Caco-2 (cell line): ENCODE measurements at places on chromosomes 4 and X. TPM values are rescaled to one million over a fixed set of nuclear protein-coding genes. Genes with fewer than 3 reads are reported as not detected.

Gene ADD1
- total RNA-seq, result 222 and 242 TPM in 2 replicates

Gene SEL1L3
- 15.3 and 15.7 TPM in 2 replicates for total RNA-seq

Gene SOWAHB
- total RNA-seq, result 6.3 and 7.4 TPM in 2 replicates

Gene TREX2
- 0.60 and 0.61 TPM in 2 replicates for total RNA-seq

Gene EMCN
- not detected in 2 replicates for total RNA-seq

Gene RBM41
- total RNA-seq, result 11.8 and 16.3 TPM in 2 replicates

GRCh38 chrX:37847733-37848197 lies 394 bp upstream of the DYNLT3 start:
- peak overlapping the region; percentile 63 for H3K27ac ChIP-seq
- H3K27me3 ChIP-seq, result no peaks in the 10 kb centered on the region
- no peak for DNase-seq
- no peaks in the 10 kb centered on the region for H3K36me3 ChIP-seq
- H3K4me3 ChIP-seq, result peak overlapping the region; percentile 87

DNA sequence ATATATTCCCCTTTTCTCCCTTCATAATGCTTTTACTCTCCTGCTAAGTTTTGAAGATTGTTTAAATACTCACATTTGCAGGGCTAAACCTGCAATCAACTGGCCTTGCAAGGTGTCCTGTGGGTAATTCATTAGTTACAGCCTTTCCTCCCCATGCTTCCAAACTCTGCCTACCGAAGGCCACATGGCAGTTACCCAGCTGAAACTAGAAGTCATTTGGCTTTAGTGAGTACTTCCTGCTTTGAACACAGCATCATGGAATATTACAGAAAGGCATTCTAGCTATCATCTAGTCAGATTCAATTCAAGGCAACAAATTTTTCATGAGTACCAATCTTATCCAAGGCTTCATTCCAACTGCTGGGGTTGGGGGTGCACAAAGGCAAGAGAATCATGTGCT lies 55.6 kb downstream of the SRPX start:
- H3K4me1 ChIP-seq, result peaks cover 8% of the 10 kb centered on the region; the same call in 1 of the 2 replicates
- H3K4me3 ChIP-seq, result no peak overlapping the region
- no peak for DNase-seq

- H3K36me3 ChIP-seq, result no peaks in the 10 kb centered on the region
- peak; percentile 71 for DNase-seq
- H3K27ac ChIP-seq, result no peak overlapping the region
- no peak overlapping the region for H3K4me3 ChIP-seq
- H3K4me1 ChIP-seq, result peaks cover 10% of the 10 kb centered on the region; the same call in 1 of the 2 replicates
These were observed 36.1 kb downstream of the DHRSX start for GRCh38 chrX:2464677-2465166.

DNA sequence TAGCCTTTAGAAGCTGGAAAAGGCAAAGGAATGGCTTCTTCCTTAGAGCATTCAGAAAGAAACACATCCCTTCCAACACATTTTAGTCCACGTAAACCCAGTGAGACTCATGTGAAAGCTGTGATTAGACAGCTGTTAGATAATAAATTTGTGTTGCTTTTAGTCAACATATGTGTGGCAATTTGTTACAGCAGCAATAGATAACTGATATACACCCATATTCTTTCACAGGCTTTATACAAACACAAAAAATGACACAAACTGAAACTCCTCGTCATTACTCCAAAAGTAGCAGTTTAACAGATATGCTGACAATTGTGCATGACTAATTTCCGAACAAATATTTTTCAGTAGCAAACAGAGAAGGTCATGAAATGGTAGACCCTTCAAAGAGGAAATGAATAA lies 65.3 kb downstream of the ANTXR2 start:
- H3K36me3 ChIP-seq, result no peaks in the 10 kb centered on the region
- H3K27me3 ChIP-seq, result no peaks in the 10 kb centered on the region
- DNase-seq, result no peak

- H3K4me1 ChIP-seq, result no peaks in the 10 kb centered on the region
- H3K4me3 ChIP-seq, result no peak overlapping the region
- no peak for DNase-seq
- H3K36me3 ChIP-seq, result no peaks in the 10 kb centered on the region
- H3K27me3 ChIP-seq, result no peaks in the 10 kb centered on the region
- H3K27ac ChIP-seq, result no peak overlapping the region
These were observed 115.1 kb upstream of the GPM6A start for GRCh38 chr4:175927121-175927520.

GRCh38 chr4:73705056-73705432 lies 35.3 kb upstream of the CXCL8 start:
- no peak overlapping the region for H3K4me3 ChIP-seq
- no peaks in the 10 kb centered on the region for H3K4me1 ChIP-seq
- H3K36me3 ChIP-seq, result no peaks in the 10 kb centered on the region
- H3K27me3 ChIP-seq, result no peaks in the 10 kb centered on the region
- no peak overlapping the region for H3K27ac ChIP-seq

- H3K27ac ChIP-seq, result no peak overlapping the region
- H3K27me3 ChIP-seq, result no peaks in the 10 kb centered on the region
- no peak for DNase-seq
- no peak overlapping the region for H3K4me3 ChIP-seq
- H3K4me1 ChIP-seq, result no peaks in the 10 kb centered on the region
These were observed 99.8 kb downstream of the TSPAN5 start for GRCh38 chr4:98558471-98559169.

DNA sequence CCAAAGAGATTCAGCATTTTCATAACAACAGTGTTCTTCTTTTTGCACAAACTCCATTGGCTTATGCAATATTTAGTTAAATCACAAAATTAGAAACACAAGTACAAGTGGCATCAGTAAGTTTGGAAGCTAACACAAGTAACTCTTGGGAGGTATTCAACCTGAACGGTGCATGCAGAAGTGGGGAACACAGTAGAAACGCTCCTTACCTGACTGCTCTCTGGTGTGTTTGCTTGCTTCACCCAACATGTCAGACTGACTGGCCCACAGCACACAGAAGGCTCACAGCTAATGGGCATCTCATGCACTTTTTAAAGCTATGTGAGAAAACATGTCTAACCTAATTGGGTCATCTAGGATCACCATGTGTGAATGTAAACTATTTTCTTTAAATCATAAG lies 133.6 kb downstream of the MAGEB17 start:
- H3K4me1 ChIP-seq, result no peaks in the 10 kb centered on the region
- no peaks in the 10 kb centered on the region for H3K36me3 ChIP-seq
- DNase-seq, result no peak

DNA sequence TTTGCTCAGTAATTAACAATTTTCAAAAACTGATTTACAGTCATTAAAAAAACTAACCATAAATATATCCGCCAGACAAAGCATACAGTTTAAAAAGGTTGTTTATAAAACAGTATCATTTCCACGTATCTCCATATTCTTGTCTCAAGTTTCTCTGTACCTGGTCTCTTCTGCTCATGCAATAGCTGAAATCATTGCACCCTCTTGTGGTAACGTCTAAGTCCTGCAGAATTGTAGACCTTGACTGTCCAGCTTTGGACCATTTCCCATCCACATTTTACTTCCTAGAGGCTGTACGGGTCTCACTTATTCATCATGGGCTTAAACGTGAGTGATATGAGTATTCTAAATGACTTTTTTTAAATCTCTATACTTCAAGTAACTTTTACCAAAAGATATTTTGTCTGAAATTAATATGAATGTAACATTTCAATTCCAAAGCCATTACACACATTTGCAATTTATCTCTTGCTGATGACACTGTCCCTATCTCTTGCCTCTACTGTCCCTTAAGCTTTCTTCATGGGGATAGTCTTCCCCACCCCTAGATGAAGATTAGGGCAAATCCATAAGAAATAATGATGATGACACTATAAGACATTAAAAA lies 118.5 kb downstream of the BTC start:
- H3K4me3 ChIP-seq, result no peak overlapping the region
- H3K4me1 ChIP-seq, result peaks cover 3% of the 10 kb centered on the region
- no peak for DNase-seq

DNA sequence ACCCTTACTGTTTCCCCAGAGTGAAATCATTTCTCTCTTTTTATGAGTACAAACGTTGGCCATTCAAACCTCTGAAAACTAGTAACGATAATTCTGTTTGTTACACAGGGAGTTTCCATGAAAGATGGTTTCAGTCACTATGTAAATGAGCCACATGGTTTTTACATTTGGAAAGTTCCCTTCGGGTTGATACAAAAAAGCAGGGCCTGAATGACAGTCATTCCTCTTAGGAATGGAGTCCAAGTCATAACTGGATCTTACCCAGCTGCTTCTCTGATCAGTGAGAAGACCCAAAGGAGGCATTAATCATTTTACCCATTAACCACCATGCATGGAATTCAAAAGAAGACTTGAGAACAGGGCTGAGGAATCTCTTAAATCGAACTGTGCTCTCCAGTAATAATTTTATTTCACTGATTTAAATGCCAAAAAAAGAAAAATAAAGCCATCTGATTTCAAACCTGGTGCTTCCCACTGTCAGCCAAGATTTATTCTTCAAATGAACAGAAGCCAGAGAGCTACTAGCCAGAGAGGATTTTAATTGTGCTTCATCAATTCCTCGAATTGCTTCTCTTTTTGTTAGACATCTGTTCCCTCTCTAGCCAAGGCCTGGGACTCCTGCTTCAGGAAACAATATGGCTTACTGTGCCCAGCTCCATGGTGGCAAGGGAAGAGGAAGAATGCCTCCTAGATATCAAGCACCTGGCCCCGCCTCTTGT lies 3.2 kb downstream of the SOWAHB start:
- H3K27ac ChIP-seq, result no peak overlapping the region
- H3K4me1 ChIP-seq, result peaks cover 10% of the 10 kb centered on the region
- H3K36me3 ChIP-seq, result no peaks in the 10 kb centered on the region
- no peak overlapping the region for H3K4me3 ChIP-seq
- no peaks in the 10 kb centered on the region for H3K27me3 ChIP-seq
- DNase-seq, result no peak

GRCh38 chr4:13642170-13642950 lies 14.8 kb upstream of the BOD1L1 start:
- DNase-seq, result no peak
- H3K27ac ChIP-seq, result no peak overlapping the region
- H3K27me3 ChIP-seq, result no peaks in the 10 kb centered on the region
- no peaks in the 10 kb centered on the region for H3K36me3 ChIP-seq
- no peak overlapping the region for H3K4me3 ChIP-seq

DNA sequence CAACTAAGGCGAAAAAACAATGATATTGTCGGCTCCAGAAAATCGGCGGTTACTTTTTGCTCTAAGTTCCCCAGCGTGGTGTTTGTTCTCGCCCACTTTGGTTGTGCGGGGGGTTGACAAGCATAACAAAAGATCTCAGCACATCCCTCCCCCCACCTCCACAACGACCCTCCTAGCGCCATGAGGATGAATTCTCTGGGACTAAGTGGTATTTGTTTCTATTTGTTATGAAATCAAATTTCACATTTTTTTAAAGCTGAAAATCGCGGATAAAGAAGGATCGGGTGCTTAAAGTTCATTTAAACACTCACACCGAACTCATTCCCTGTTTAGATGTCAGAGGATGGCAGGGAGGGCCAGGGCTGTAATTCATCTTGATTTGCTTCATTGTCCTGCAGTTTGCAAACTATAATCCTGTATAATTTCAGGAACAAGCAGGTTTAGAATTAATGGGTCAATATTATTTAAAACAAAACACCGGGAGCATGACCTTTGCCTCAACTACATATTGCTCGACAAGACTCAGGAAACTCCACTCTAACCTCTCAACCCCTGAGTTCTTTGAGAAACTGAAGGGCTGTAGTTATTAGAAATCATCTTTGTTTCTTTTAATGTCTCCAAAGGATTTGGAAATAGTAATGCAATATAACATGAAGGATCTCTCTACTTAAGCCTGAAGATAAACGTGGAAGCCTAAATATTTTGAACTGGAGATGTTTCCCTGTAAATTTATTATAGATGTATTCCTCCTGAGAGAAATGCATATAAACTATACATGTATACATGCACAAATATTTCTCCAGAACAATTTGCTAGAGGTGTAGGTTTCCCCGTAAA lies 6.4 kb downstream of the PITX2 start:
- no peak overlapping the region for H3K27ac ChIP-seq
- H3K4me1 ChIP-seq, result 0 out of 2 replicates have a peak, but pooled peaks cover 6% of the 10 kb centered on the region
- DNase-seq, result no peak
- peaks cover 6% of the 10 kb centered on the region for H3K36me3 ChIP-seq

- no peak overlapping the region for H3K4me3 ChIP-seq
- H3K4me1 ChIP-seq, result peaks cover 13% of the 10 kb centered on the region
- H3K27ac ChIP-seq, result no peak overlapping the region
- H3K27me3 ChIP-seq, result no peaks in the 10 kb centered on the region
- H3K36me3 ChIP-seq, result no peaks in the 10 kb centered on the region
These were observed 279.1 kb downstream of the ANK2 start for GRCh38 chr4:113328514-113328913.

DNA sequence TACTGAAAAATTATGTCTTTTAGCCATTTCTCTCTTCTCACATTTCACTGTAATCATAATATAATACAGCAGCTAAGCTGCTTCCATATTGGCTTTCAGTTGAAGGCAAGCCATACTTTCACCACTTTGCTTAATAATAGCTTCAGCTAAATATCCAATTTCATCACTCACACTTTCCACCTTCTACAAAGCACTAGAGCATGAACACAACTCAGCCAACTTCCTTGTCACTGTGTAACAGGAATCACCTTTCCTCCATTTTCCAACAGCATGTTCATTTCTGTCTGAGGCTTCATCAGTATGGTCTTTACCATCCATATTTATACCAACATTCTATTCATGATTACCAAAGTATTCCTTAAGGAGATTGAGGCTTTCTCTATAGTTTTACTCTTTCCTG lies 219.8 kb upstream of the CTSO start:
- no peaks in the 10 kb centered on the region for H3K27me3 ChIP-seq
- DNase-seq, result no peak
- H3K27ac ChIP-seq, result no peak overlapping the region

GRCh38 chr4:186451982-186452381 lies 103.4 kb downstream of the MTNR1A start:
- no peaks in the 10 kb centered on the region for H3K36me3 ChIP-seq
- no peaks in the 10 kb centered on the region for H3K4me1 ChIP-seq
- DNase-seq, result no peak
- H3K27me3 ChIP-seq, result no peaks in the 10 kb centered on the region
- H3K27ac ChIP-seq, result no peak overlapping the region
- no peak overlapping the region for H3K4me3 ChIP-seq

DNA sequence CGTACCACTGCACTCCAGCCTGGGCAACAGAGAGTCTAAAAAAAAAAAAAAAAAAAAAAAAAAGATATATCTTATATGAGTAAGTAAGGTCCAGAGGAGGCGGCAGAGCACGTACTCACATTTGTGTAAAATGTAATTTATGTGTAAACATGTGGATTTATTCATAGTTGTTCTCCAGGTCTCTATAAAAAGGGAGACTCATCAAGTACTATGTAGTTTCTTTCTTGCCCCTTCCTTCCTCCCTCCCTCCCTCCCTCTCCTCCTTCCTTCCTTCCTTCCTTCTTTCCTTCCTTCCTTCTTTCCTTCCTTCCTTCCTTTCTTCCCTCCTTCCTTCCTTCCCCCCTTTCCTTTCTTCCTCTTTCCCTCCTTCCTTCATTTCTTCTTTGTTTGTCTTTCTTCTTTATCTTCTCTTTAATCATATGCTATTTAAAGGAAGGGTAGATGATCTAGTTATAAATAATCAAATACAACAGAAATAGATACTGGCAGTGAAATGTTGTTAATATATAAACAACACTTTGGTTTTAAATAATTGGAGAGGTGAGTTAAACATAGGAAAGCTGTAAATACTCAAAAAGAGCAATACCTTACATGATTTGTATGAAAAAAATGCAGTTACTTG lies 344.8 kb downstream of the ANK2 start:
- no peak overlapping the region for H3K27ac ChIP-seq
- no peaks in the 10 kb centered on the region for H3K36me3 ChIP-seq
- DNase-seq, result no peak
- no peak overlapping the region for H3K4me3 ChIP-seq
- H3K4me1 ChIP-seq, result peaks cover 19% of the 10 kb centered on the region

- H3K4me3 ChIP-seq, result no peak overlapping the region
- H3K36me3 ChIP-seq, result no peaks in the 10 kb centered on the region
- H3K4me1 ChIP-seq, result no peaks in the 10 kb centered on the region
- H3K27me3 ChIP-seq, result no peaks in the 10 kb centered on the region
- no peak overlapping the region for H3K27ac ChIP-seq
These were observed 390.9 kb downstream of the FAT4 start for GRCh38 chr4:125705681-125706080.
